ENCODE measurements at places on chromosomes 5 and 9.

DNA sequence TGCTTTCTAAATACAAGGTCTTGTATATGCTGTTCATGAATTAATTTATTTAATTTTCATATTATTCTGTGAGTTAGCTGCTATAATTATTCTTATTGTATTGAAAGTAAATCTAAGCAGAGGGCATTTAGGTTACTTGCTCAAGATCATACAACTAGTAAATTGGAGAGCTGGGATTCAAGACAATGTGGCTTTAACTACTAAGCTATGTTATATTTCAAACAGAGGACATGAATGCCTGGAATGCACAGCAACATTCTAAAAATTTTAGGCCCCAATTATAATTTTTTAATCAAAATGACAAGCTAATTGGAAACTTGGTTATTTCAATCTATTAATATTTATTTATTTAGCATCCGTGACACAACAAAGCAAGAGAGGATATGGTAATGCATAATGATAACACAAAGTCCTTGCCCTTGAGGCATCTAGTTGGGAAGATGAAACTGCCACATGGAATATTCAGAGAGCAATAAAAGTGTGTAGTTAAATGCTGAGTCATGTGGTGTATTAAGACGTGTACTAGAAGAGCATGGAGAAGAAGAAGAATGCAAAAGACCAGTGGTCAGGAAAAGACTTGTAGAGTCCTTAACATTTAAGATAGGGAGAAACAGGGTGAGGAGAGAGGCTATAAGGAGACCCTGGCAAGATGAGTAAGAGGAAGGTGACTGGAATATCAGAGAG is 24.4 kb downstream of the CTXN3 start:
- DNase-seq, result no peak

DNA sequence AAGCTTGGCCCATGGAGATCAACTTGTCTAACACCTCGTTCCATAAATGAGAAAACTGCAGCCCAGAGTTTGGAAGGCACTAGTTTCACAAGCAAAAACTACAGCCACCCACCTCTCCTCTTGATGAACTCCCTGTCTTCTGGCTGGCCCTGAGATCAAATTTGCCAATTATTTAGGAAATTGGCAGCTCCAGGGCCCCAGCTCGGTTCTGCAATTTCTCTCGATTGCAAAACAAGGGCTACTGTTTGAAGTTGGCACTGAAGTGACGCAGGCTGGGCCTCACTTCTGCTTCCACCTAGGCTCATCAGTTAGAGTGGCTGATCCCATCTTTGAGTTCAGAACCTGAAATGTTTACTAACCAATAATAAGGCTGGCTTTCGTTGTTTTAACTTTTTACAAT is 3.7 kb upstream of the GPX3 start:
- DNase-seq, result no peak

DNA sequence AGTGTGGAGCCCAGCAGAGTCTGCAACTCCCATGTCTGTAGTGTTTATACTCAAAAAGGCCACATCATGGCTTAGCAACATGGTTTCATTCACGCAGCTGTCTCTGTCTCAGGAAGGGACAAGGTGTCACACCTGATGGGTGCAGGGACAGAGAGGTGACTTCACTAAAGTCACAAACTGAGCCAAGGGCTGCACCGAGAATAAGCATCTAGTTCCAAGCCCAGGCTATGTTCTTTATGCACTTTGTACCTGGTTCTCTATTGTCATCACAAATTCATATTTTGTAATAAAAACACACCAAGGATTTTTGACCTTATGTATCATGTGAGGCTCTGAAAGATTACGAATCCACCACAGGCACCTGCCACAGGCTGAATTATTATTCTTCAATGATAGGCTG is 64.9 kb upstream of the STK32A start:
- no peak for DNase-seq

GRCh38 chr9:82457298-82457697 is 468.7 kb downstream of the SPATA31D1 start:
- no peak for DNase-seq

DNA sequence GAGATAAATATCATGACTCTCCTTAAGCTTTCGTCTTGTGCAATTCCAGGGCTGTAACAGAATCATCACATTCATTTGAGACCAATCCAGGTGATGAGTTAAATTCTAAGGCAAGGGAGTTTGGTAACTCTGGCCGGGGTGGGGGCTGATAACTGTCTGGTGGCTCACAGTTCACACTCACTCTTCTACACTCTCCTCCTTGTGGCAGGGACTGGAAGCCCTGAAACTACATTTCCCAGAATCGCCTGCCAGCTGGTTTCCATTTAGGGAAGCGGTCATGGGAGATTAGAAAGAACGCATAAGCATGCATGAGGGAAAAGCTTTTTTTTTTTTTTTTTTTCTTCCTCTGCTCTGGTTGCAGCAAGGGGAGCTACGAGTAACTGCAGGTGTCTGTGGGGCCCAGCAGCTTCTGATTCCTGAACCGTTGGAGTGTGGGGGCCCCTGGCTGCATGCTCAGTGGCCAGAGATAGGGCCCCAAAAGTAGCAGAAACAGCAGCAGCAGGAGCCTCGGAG is 154.8 kb upstream of the TBC1D2 start:
- no peak for DNase-seq

DNA sequence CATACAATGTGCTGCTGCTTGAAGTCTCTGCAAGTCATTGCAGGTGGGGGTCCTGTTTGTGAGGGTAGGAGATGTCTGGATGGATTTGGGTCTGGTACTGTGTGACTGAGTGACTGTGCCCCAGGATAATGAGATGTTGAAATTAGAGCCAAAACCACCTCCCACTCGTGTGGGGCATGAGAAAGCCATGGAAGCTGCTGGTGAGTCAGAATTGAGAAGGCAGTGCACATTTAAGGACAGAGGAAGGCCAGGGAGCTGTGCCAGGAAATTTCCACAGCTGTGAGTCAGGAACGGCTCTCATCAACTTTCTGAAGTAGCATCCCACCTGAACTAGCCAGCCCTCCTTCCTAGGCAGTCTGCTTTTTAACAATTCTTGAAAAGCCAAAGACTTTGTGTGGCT is 229.8 kb downstream of the DRD1 start:
- DNase-seq, result no peak

GRCh38 chr5:56985936-56986625 is 34.2 kb upstream of the MIER3 start:
- DNase-seq, result no peak

DNA sequence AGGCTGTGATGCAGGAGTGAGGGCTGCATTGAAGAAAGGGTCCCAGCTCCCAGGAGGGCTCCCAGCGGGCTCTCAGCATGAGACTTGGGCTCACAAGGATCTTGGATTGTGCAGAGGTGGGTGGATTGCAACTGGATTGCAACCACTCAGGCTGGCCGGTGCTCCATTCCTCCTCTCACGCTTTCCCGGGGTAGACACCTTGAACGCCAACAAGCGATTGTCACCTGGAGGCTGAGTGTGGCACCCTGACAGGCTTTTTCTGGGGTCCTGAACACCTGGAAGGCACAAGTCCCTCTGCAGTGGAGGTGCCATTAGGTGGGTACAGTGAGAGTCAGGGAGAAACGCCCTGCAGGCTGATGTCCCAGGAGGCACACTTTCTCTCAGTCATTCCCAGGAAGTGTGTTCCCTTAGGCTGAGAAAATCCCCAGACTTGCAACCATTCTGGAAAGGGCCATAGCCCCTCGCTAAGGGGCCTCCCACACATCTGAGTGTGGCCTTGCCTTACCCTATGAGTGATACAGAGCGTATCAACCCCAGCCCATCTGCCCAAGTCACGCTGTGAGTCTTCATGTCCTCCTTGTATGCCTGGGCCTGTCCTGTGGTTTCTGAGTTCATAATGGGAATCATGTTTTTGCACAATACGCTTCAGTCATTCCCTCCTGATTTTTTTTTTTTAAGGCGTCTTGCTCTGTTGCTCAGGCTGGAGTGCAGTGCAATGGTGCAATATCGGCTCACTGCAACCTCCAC is 488.1 kb downstream of the IRX1 start:
- DNase-seq, result no peak

DNA sequence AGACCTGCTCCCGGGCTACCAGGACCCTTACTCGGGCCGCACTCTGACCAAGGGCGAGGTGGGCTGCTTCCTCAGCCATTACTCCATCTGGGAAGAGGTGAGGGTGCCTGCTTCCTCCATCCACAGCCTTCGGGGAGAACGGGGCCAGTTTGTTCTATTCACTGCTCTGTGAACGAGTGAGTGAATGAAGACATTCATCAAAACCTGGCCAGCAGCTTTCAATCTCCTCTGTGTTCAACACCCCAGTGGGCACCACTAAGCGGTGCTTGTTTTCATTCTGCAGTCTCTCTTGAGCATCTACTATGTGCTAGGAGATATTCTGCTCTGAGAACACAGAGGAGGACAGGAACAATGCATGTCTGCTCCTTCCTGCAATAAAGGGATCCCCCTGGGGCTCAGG is 10.6 kb downstream of the CERCAM start:
- no peak for DNase-seq

DNA sequence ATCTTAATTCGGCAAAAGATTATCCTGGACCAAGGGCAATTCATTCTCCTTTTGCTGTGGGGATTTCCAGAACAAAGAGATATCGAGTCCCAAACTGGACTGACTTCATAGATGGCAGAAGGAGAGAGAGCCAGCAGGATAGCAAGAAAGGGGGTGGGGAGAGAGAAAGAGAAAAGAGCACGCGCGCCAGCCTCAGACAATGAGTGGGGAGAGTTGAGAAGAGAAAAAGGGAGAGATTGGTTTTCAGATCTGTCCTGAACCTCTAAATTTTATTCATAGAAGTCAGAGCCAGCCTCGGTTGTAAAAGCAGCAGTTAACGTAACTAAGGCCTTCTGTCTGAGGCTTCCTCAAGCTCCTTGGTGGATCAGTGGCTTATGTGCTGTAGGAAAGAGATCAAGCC is 55.3 kb upstream of the ALDH1B1 start:
- DNase-seq, result no peak

GRCh38 chr5:32805971-32806638 is 95.0 kb downstream of the NPR3 start:
- no peak for DNase-seq

DNA sequence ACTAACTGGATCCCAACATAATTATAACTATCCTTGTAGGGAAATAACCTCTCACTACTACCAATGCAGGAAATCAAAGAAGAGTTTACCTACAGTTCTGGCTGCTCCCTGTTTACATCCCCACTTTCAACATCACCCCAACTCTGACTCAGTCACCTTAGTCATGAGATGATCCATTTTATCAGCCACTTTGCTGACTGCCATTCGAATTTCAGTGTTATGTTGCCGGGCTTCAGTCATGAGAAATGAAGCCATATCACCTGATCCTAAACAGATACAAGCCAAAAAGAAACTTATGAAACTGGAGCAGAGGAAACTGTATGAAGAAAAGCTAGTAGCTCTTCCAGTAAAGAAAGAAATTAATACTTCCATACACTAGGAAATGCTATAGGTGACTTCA is 33.7 kb downstream of the SLC31A2 start:
- no peak for DNase-seq

GRCh38 chr5:38531518-38531917 is 24.9 kb downstream of the LIFR start:
- no peak for DNase-seq

GRCh38 chr5:138455232-138455930 is 9.9 kb upstream of the EGR1 start:
- no peak for DNase-seq

DNA sequence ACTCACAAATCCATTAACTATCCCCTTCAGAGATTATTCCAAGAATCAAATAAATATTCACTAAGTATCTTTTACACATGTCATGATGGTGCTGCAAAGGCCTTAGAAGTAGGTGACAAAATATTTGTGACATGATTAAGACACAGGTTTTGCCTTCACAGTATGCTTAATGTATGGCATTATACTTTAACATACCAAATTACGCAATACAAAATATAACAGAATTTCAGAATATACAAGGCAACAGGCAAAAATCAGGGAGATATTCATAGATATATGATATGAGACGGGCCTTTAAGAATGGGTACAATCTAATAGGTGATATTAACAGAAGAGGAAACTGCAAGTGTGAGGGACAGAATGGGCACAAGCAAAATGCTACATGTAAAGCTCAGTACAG is 41.6 kb downstream of the CAAP1 start:
- no peak for DNase-seq

- DNase-seq, result no peak
Measured at GRCh38 chr5:172834415-172835289, 601 bp downstream of the ERGIC1 start.

GRCh38 chr9:111601237-111602018 is 2.0 kb upstream of the PTGR1 start:
- DNase-seq, result no peak

DNA sequence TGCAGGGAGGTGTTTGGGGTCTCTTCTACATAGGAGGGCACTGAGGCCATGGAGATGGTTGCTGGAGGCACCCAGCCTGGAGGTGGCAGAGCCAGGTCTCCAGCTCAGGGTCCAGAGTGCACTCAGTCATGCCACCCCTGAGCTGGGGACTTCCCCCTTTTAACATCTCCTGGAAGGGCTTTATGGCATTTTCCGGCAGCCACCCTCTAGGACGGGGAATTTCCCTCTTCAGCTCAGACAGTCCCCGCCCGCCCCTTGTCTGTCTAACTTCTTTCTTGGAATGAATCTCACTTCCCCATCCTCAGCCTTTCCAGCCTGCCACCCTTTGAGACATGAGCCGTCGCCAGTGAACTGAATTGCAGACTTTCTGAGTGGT is 49.9 kb downstream of the COL15A1 start:
- no peak for DNase-seq

DNA sequence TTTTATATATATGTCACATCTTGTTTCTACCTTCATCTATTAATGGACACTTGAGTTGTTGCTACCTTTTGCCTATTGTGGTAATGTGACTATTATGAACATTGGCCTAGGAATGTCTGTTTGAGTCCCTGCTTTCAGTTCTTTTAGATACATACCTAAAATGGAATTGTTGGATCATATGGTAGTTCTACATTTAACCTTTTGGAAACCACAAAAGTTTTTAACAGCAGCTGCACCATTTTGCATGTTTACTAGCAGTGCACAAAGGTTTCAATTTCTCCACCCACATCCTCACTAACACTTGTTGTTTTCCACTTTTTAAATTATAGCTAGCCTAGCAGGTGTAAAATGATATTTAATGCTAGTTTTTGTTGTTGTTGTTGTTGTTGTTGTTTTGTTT is 88.4 kb downstream of the GALNT10 start:
- no peak for DNase-seq

DNA sequence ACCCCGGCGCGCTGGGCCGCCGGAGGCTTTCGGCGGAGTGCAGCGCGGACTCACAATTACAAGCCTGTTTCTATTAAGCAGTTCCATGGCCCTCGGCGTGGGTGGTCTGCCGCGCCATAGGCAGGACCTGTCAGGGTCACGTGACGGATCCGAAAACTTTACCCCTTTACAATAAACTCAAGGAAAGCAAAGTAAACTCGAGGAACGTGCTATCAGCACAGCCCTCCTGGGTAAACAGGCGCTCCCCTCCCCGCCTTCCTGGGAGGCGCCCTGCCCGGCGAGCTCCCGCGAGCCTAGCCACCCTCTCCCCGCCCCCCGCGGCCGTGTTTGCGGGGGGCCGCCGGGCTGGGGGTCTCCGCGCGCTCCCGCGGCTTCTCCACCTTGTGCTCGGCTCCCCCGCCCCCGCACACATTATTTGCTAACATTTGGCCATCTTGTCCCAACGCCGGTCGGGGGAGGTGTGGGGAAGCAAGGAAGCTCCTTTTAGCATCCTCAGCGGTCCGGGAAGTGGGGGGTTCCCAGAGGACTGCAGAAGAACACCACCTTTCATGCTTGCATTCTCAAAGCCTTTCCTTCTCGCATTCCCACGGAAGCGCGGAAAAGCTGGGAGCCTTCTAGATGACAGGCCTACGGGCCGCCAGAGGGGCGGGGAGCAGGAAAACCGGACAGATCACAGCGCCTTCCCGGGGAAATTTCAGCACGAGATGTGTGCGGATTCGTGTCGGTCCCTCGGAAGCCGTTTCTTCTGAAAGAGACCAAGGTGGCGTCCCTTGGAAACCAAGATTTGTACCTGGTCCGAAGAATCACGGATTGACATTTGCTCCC is at the start of gene PTCH1:
TSS of gene PTCH1 (minus strand) at position 238 of the 825 bp plus-strand sequence.
- DNase-seq, result no peak
